NCI-H748 treated with DMSO at 0.1 percent for 48 hours (cell line): ENCODE measurements at places on chromosomes 4 and X.

GRCh38 chr4:5952975-5953951 lies 60.4 kb upstream of the CRMP1 start:
- no peak for DNase-seq

DNA sequence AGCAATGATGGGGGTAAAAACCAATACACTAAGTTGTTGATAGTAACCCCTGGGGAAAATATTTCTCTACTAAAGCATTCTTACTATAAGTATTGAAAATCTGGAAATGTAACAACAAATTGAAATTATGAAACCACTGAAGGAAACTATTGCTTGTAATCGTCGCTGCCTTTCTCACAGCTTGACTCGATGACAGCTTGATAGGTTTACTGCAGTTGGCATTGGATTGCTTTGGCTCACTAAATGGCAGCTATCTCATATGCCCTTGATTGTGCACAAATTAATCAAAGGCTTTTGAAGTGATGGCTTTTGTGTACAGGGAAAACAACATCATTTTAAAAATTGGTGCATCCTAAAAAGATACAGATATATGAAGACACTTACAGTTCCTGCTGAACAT lies 419.6 kb upstream of the TENM3 start:
- DNase-seq: no peak

DNA sequence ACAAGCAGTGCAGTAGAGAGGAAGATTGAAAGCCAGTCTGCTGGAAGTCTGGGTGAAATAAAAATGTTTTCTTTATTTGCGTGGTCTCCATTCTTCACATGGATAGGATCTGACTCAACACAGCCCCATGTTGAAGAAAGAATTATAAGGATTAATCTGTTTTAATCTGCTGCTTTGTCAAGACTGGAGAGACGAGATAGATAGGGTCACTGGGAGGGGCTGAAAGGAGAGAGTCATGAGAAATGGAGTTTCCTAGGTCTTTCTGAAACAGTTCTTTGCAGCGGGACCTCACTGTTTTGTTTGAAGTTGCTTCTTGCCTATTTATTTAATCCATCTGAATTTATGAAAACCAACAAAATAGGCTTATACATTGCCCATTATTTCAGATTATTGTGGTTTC lies 32.4 kb upstream of the RHOH start:
- no peak for DNase-seq

DNA sequence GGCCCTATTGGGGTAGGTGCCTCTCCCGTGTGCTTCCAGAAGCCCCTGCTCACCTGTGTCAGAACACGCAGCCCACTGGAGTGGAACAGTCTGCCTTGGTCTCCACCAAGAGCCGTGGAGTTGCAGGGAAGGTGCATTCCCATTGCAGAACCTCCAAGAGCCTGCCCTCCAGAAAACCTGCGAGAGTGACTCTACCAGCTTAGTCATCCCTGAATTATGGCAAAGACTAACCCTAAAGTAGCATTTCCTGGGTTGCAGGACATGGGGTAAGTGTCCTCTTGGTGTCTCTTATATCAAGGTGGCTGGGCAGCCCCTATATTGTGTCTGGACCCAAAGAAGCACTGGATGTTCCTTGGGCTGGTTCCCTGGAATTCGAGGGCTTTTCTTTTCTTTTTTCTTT lies 224.6 kb downstream of the BCOR start:
- no peak for DNase-seq

DNA sequence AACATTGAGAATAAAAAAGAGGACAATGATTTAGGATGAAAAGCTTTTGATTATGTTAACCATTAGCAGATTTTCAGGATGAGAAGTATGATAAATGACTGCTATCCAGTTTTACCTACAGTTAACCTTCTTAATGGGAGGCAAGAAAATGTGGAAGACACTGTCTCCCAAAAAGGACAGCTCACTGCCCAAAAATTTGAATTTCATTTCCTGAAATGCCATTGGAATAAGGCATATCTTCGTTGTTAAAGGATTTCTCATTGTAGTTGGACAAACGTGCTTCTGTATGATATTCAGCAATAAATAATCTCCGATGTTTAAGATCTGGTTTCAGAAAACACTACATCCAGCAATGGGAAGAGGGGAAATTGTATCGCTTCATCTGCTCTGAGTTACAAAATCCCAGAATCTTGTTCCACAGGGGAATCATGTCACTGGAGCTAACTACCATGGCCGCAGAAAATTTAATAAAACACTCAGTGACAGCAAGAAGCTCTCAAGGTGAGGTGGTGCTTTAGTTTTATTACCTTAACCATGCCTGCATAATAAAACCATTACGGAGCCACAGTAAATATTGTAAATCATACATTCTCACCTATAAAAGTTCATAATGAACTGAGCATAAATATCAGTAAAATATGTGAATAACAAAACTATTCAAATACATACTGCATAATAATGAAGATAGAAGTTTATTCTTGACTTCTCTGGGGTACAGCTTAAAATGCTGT lies 552.3 kb downstream of the PCDH7 start:
- no peak for DNase-seq

- DNase-seq: no peak
These were observed 33.6 kb upstream of the JAKMIP1 start for GRCh38 chr4:6233929-6234328.

DNA sequence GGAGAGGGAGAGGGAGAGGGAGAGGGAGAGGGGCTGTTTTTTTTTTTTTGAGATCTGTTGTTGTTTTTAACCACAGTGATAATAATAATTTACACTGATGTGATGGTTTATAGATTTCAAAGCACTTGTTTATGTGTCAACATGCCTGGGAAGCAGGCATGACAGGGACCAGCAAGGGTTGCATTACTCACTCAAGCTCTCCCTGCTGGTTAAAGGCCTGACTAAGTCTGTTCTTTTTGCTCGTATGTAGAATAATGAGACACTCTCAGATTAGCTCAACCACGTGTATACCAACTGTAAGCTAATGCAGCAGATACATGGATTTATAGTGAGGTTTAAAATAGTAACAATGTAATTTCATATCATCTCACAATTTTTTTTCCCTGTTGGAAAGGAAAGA lies 134.6 kb upstream of the BOD1L1 start:
- DNase-seq: no peak

DNA sequence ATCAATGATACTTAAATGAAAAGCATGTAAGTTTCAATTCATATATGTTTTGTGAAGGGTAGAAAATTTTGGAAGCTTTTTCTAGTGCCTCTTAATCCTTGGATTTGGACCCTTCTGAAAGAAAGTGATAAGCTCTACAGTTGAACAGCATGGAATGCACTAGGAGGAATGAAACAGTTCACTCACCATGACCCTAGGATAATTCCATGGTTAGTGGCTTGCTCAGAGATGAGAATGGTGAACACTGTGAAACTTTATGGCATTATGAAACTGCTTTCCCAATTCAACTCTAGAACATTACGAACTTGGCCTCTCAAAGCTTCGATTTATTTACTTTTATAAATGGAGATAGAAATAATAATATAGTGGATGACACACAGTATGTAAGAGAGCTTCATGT lies 88.9 kb upstream of the FAT4 start:
- DNase-seq: no peak

GRCh38 chrX:122787231-122787630 lies 396.8 kb upstream of the GRIA3 start:
- no peak for DNase-seq

- no peak for DNase-seq
These were observed 931.0 kb upstream of the INTU start for GRCh38 chr4:126701756-126702155.

DNA sequence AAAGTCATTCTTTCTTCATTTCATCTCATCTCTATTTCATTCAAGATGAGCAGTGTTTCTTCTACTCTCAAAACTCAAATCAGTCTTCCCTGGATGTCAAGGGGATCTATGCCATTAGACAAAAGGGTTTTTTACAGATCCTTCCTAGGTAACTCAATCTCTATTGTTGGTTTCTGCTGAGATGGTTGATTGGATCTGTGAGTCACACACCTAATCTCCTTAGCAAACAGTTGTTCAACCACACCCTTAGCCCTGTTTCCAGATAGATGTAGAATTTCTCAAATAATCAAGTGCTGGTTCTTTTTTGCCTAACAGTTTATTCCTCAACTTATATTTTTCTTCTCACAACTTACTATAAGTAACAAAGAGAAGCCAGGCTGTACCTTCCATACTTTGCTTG lies 200.5 kb downstream of the KDR start:
- no peak for DNase-seq
